NCI-H2081 treated with DMSO at 0.1 percent for 48 hours (cell line): ENCODE measurements at places on chromosomes 4 and X.
A peak's percentile ranks its signal among the peaks of the same experiment; 100 is the strongest.

GRCh38 chr4:150368667-150369066, 213.3 kb upstream of the MAB21L2 start:
- peak; percentile 26 for DNase-seq

GRCh38 chr4:129345609-129346008, 249.7 kb downstream of the C4orf33 start:
- no peak for DNase-seq

- no peak for DNase-seq
These were observed 11.5 kb downstream of the MAD2L1 start for GRCh38 chr4:120055162-120055561.

GRCh38 chr4:11597506-11597905, 168.8 kb upstream of the HS3ST1 start:
- peak; percentile 49 for DNase-seq

- DNase-seq: no peak
These were observed 60.6 kb upstream of the SPANXN2 start for GRCh38 chrX:143781103-143781502.

- no peak for DNase-seq
These were observed 1.7 kb downstream of the FGD1 start for GRCh38 chrX:54494166-54494988.

DNA sequence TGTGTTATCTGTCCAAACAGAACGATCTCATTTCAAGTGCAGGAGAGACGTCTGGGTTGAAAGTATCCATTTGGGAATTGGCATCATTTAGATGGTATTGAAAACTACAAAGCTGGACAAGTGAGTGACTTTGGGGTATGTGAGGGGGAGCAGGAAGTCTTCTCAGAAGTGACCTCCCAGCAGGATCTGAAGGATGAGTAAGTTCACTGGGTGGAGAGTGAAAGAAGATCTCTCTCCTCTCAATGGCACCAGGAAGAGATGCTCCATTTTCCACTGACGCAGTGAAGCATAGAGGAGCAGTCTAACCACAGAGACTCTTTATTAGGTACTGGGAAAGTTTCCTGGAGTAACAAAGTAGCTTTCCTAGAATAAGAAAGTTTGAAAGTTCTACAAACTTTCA, 161.0 kb downstream of the CPE start:
- DNase-seq: no peak

GRCh38 chr4:15400981-15401671, 26.7 kb upstream of the C1QTNF7 start:
- no peak for DNase-seq

- no peak for DNase-seq
These were observed 106.8 kb downstream of the CLNK start for GRCh38 chr4:10577508-10578426.
